ENCODE measurements at places on chromosomes 1 and 21.

GRCh38 chr1:49059087-49059486 is 282.4 kb upstream of the BEND5 start:
- no peak for DNase-seq

DNA sequence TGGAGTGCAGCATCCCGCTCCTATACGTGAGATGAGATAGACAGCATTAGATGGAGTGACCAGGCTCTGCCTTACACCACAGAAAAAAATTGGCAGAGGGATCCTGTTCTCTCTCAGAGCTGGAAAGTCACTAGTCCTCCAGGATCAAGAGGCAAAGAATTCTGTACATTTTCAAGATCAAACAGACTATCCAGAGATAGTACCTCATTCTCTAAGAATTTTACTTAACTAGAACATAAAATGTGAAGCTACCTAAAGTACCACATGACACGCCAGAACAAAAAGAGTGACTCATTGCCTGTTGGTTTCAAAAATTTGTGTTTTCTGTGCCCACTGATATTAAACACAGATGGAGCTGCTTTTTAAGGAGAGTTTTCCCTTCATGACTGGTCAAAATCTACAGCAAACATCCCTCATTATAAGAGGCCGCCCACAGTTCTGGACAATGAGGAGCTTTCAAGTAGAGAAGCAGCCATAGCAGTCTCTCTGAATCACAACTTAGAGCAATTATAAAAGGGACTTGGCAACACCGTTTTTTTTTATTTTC is 32.3 kb downstream of the CD160 start:
- no peak for DNase-seq

GRCh38 chr1:70893381-70893780 is 154.2 kb downstream of the PTGER3 start:
- no peak for DNase-seq

DNA sequence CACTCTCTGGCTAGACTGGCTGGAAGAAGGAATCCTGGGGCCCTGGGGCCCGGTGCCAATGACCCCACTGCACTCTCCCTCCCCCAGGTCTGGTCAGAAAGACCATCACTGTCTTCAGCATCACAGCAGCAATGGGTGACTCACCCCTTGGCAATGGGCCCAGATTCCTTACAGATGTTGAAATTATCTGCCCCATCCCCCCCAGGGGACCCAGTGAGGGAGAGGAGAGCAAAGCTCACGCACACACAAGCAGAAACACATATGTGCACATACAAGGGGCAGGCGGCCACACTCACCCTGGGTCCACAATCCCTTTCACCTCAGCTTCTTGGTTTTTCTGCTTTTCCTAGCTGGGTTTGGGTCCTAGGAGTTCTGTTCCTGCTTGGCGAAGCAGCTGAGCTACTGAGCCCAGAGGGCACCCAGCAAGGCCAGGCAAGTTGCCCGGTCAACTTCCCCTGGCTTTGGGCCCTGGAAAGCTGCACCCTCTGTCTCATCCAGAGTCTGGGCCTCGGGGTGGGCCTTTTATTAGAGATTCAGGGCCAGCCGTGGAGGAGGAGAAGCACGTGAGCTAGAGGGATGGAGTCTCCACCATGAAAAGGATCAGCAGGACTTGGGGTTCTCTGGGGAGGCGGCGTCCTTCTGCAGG is 2.6 kb downstream of the COL16A1 start:
- peak; percentile 15 for DNase-seq

DNA sequence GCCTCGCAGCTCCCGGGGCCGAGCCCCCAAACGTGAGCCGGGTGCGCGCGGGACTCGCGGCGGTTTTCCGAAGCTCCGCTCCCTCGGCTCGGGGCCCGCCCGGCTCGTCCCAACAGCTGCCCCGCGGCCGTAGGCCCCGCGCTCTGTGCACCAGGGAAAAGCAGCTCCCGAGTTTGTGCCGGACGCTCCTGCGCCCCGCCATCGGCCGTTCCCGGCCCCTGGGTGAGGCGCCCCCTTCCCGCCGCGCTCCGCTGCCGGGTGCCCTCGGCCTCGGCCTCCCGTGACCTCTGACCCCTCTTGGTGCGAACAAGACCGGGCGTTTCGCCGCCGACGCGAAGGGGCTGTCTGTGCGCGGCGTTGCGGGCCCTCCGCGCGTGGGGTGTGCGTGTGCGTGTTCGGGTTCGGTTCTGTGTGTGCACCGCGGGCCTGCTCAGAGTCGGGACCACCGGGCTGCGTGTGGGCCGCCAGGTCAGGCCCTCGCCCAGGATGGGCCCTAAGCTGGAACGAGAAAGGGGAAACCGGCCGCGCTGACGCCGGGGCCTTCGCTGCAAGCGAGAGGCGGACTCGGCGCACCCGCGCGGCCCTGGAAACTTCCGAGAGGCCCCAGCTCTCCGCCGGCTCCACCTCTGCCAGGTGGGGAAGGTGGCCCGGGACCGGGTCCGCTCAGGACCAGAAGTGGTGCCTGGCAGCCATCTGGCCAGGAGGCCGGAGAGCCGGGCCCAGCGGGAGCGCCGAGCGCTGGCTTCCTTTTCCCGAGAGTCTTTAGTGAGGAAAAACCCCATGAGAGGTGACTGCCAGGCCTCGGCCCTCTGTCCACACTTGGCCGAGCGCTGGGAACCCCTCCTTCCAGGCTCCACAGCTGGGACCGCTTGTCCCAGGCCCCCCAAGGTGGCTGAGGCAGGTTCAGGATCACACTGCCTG is 1.9 kb downstream of the PRDM16 start:
- DNase-seq, result no peak

GRCh38 chr21:33334191-33334590 is 9.4 kb downstream of the IFNAR1 start:
- no peak for DNase-seq

DNA sequence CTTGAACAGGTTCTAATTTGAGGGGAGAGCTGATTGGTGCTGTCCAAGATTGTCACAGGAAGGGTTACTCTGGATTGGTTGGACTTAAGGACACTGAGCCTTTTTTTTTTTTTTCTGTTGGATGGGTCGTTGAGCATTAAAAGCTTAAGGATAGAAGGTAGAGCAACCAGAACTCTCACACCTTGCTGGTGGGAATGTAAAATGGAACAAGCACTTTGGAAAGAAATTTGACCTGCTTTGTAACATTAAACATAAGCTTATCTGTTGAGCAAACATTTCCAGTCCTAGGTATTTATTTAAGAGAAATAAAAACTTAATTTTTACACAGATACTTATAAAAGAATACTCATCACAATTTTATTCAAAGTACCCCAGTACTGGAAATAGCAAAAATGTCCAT is 29.8 kb upstream of the PLA2G2A start:
- no peak for DNase-seq

- DNase-seq, result no peak
Observed at GRCh38 chr1:226666164-226666506, 72.9 kb downstream of the ITPKB start.

GRCh38 chr1:41811051-41811795 is 107.5 kb downstream of the HIVEP3 start:
- DNase-seq, result no peak

GRCh38 chr21:15095326-15095725 is 30.5 kb upstream of the NRIP1 start:
- no peak for DNase-seq

Measured in activated T-helper 1 cell treated with Interleukin-2 at 50 U/mL for 16 hours (primary cell).